Bone marrow (tissue), 2 donors: ENCODE measurements at places on chromosomes 11 and 22.
A peak's percentile ranks its signal among the peaks of the same experiment; 100 is the strongest.

DNA sequence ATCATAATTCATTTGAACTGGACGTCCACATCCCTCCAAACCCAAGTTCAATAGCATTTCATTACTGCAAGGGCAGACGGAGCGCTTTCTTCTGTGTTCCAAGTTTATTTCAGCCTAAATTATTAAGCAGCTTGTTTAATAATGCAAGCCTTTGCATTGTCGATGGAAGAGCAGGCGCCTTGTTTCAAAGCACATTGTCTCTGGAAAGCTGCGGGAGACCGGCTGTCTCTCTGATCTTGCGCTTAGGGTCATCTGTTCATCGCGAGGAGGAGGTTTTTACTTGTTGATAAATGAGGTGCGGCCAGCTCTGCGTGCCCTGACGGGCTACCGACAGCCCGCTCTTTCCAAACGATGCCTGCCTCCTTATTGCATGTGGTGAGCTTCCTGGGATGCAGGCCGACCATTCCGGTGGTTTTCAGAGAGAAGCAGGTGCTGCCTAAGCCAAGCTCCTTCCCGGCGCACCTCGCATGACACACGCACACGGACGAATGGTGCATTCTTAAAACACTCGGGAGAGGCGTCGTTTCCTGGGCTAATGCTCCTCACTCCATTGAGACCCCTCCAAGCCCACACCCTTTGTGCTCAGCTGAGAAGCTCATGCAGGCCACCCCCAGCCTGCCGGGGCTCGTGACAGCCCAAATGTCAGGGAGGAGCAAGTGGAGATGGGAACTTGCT lies 456.9 kb downstream of the BRD1 start:
- DNase-seq, result no peak

GRCh38 chr11:2533587-2534133 lies 88.9 kb downstream of the KCNQ1 start:
- DNase-seq, result peak; percentile 50

- DNase-seq, result no peak
Observed at GRCh38 chr11:79663017-79663416, 222.2 kb upstream of the TENM4 start.

DNA sequence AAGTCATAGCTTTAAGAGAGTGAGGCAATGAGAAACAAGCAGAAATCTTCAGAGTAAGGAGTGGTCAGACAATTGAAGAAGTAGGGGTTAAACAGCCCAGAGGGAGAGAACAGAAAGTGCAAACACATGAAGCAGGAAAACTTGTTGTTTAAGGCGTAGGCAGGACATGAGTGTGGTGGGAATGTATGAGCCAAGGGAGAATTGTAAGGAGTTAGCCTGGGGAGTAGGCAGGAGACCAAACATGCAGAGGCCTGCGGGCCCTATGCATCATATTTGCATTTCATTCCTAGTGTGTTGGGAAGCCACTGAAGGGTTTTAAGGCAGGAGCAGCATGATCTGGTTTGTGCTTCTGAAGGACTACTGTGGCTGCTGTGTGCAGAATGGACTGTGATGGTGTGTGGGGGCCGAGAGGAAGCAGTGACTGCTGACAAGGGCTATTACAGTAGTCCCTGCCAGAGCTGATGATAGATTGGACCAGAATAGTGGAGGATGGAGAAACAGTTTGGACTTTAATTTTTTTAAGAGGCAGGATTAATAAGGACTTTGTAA lies 179.9 kb upstream of the C11orf87 start:
- DNase-seq, result no peak

- no peak for DNase-seq
Observed at GRCh38 chr11:37896016-37896415, 1298.0 kb upstream of the RAG2 start.

DNA sequence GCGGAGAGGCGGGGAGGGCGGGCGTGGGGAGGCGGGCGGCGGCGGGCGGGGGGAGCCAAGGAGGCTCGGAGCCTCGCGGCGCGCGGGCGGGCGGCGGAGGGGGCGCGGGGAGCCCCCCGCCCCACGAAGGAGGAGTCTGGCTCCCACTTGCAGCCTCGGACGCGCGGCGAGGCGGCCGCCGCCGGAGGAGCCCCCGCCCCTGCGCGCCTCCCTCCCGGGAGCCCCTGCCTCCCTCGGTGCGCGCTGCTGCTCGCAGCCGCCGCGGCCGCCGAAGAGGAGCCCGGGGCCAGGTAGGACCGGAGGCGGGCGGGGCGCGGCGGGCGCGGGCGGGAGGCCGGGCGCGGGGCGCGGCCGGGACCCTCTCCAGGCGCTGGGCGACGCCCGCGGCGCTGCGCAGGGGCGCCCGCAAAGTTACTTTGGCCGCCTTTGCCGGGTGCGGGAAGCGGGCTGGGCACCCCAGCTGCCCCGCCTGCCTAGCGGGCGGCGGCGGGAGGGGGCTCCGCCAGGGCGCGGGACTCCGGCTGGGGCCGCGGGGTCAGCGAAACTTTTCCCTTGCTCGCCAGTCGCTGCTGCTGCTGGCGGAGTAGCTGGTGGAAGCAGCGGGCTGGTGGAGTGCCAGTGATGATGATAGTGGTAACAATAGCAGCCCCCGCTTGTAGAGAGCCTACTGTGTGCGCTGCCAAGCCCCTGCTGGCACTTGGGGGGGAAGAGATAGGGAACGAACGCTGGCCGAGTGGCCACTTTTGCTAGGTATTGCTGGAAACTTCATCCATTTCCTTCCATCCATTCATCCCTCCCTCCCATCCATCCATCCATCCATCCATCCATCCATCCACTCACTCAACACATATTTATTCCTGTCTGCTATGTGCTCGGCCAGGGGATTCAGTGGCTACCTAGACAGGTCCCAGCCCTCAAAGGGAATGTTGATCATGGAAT lies at the start of gene MPPED1:
TSS of gene MPPED1 (plus strand) at position 146 of the 939 bp plus-strand sequence. CDS start 12,972 bp downstream, outside the sequence.
- DNase-seq, result no peak

DNA sequence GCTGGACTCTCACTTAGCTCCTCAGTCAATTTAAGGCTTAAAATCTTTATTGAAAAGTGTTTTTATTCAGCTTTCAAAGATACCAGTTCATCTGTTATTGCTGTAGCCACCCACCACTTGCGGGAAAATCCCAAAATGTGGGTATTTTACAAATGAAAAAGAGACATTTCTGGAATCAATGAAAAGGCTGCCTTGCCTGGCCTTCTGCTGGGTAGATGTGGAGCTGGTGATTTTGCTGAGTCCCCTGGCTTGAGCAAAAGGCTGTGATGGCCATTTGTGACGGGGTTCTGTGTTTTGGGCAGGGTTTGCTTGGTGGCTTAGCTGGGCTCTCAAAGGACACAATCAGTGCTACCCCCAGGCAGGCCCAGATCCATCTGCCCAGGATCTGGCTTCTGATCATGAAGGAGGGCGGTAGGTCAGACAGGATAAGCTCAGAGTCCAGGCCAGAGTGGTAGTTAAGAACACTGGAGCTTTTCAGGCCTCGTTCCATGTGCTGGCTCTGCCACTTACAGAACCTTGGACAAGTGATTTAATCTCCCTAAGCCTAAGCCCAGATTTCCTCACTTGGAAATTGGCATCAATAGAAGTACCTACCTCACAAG lies 36.1 kb downstream of the UBASH3B start:
- DNase-seq, result no peak

DNA sequence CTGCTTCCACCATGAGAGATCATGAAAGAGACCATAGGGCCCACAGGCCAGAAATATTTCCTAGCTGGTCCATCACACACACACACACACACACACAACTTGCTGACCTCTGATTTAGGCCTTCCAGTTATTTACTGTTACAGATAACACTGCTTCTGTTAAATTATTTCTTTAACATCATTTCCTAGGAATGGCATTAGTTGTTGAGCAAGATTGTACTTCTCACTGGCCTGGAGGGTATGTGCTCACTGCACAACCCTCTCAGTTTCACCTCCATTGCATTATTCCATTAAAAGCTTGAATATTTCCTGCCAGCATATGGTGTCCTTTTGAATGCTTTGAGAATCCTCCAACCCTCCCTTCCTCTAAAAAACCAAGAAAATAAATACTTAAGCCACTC lies 104.4 kb downstream of the MICAL2 start:
- DNase-seq, result no peak

DNA sequence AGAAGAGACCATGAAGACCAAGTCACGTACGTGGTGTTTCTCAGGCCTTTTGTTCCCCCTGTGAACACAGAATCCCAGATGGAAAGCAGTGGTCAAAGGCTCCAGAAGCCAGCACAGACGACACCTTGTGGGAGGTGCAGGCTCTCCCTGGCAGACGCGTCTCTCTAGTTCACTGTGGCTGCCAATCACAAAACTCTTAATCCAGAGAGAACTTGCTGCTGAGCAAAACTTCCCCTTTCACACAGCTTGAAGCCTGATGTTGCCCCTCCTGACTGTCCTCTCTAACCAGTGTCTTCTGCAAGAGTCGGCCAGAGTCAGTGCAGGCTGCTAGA lies 67.1 kb downstream of the PIWIL3 start:
- no peak for DNase-seq

DNA sequence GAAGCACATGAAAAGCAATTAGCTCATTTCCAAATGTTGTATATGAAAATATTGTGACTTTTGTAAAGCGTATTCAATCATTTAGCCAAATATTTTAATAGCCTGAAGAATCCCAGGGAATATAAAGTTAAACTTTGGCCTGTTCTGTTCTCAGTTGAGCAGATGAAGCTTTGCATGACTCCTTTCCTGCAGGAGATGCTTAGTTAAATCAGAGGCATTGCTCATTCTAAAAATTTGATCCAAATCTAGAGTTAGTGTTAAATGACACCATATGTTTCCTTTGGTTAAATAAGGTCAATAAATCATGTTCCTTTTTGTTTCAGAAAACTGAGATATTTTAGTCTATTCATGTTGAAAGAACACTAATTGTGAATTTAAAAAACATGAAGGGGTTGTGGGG lies 51.2 kb upstream of the BIRC3 start:
- no peak for DNase-seq

DNA sequence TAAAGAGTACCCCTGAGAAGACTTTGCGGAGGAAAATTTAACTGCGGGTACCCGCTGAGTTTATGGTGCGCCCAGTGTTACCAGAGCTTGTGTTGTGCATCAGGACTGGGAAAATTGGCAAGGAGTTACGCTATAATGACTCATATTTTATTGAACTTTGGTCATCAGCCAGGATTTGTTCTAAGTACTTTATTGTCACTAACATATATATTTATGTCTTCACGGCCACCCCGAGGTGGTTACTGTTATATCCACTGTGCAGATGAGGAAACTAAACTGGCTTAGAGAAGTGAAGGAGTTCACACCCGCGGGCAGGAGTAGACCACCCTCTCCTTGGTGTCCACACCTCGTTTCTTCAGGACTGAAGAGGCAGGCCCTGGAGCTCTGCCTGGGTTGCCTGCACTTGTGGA lies 667 bp downstream of the ACCS start:
- peak; percentile 3 for DNase-seq

DNA sequence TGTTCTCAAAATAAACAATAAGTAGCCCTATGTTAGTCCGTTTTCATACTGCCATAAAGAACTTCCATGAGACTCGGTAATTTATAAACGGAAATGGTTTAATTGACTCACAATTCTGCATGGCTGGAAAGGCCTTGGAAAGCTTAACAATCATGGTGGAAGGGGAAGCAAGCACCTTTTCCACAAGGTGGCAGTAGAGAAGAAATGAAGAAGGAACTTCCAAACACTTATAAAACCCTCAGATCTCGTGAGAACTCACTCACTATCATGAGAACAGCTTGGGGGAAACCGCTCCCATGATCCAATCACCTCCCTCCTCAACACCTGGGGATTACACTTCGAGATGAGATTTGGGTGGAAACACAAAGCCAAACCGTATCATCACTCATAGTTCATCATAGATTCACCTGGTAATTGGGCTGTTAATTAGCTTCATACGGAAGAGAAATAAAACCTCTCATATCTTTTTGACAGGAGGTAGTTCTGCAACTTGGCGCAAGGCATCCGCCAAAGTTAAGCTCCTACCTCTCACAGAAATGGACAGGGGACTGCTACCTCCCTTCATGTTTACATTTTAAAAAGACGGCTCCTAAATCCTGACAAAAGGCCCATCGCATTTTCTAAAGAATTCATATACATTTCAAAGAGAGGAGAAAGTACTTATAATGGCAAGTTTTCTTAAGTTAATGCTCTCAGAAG lies 49.0 kb downstream of the MUC15 start:
- no peak for DNase-seq

DNA sequence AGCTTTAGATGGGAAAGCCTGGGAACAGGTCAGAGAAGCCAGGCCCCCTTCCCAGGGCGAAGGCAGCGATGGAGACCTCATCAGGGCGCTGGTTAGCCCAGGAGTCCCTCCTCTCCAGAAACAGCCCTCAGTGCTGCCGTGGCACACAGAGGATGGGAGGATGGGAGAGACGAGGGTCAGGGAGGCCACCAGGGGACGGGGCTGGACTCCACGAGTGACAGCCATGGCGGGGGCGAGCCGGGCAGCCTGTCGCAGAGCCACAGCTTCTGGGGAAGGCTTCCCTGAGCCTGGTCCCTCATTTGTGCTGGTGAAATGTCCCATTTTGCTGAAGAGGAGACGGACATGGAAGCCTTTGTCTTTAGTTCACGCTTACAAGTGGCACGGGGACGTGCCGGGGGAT lies 1390.5 kb downstream of the TBC1D22A start:
- no peak for DNase-seq

GRCh38 chr22:48654492-48654891 lies 1173.2 kb downstream of the BRD1 start:
- no peak for DNase-seq

GRCh38 chr11:119941636-119942411 lies 196.1 kb downstream of the TRIM29 start:
- no peak for DNase-seq

- no peak for DNase-seq
Observed at GRCh38 chr11:131025421-131026125, 109.3 kb upstream of the SNX19 start.

DNA sequence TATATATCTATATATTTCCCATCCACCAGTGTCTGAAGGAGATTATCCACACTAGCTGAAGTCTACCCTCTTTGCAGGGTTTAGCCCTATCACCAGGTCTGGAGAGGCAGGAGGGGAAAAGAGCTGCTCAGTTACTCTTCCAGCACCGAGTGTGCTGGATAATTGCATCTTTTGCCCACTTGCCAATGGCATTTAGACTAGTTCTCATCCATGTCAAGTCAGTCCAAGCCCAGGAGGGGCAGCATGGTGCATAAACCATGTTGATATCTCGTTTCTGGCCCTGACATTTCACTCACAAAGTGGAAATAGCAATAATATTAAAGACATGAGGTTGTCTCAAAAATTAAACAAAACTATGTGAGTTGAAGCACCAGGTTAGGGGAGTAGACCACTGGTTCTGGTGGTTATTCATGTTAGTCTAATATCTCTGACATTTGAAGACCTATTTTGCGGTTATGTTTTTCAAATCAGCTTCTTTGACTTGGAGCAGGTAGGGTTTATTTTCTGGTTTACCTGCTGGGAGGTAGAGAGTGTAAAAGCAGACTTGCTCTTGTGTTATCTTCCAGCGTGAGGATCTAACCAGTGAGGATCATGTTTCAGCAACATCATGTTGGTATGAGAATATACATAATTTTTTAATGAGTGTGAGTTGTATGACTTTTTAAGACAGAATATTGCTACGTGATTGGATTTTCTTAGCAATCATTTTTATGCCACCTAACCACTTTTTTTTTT lies 273.2 kb upstream of the KIRREL3 start:
- no peak for DNase-seq

GRCh38 chr11:117900121-117900648 lies 23.7 kb upstream of the FXYD6 start:
- DNase-seq, result peak; percentile 29
